ENCODE measurements at places on chromosomes 16 and 17. TPM values are rescaled to one million over a fixed set of nuclear protein-coding genes. Genes with fewer than 3 reads are reported as not detected.
A peak's percentile ranks its signal among the peaks of the same experiment; 100 is the strongest.

- DNase-seq, result no peak
Measured at GRCh38 chr16:12217341-12217740, 240.8 kb downstream of the SNX29 start.

DNA sequence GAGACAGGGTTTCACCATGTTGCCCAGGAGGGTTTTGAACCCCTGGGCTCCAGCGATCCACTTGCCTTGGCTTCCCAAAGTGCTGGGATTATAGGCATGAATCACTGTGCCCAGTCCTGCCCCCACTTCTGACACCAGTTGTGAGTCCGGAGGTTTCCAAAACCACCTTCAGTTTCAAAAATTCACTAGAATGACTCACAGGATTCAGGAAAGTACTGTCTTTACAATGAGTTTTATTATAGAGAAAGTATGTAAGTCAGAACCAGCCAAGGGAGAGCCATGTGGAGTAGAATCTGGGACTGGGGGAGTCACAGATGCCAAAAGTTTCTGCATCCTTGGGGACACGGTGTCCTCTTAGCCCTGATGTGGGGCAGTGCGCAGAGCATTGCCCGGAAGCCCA lies 55.1 kb downstream of the PLD6 start:
- no peak for DNase-seq

GRCh38 chr16:21026846-21027245 lies 123.8 kb downstream of the DNAH3 start:
- DNase-seq, result no peak

GRCh38 chr17:50871364-50871763 lies 5.2 kb upstream of the TOB1 start:
- no peak for DNase-seq

- no peak for DNase-seq
Measured at GRCh38 chr17:61354895-61355874, 44.5 kb upstream of the TBX2 start.

DNA sequence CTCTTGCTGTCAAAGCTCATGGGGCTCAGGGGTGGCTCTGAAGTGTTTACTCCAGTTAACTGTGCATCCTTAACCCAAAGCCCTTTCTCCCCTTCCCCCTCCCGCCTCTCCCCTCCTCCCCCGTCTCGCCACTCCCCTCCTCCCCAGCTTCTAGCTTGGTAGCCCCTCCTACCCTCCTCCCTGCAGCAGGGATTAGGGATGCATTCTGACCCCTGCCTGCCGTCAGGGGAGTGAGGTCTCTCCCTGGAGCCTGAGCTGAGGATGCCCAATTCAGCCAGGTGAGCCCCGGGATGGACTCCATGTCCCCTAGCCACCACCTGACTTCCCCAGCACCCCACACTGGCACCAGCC lies 1.6 kb downstream of the HS3ST6 start:
- no peak for DNase-seq

GRCh38 chr17:27276653-27277156 lies 17.2 kb upstream of the WSB1 start:
- DNase-seq, result peak; percentile 88

- DNase-seq, result no peak
Measured at GRCh38 chr16:56702836-56703235, 20.6 kb downstream of the MT1X start.

- DNase-seq, result no peak
Measured at GRCh38 chr16:55470533-55471371, 8.2 kb upstream of the MMP2 start.

DNA sequence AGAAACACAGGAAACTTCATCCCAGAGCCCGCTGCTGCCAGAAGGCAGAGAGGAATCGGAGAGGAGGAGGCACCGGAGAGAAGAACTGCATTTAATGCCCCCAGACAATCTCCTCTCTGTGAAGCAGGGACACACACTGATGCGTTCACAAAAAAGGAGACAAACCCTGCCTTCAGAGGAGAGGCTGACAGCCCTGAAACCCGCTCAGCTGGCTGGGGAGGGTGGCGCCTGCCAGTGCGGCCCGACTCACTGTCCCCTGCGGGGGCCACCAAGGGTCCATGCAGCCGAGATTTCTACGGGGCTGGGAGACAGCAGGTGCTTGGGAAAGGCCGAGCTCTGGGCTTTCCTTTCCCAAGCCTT lies 21.9 kb upstream of the CACNG1 start:
- DNase-seq, result no peak

DNA sequence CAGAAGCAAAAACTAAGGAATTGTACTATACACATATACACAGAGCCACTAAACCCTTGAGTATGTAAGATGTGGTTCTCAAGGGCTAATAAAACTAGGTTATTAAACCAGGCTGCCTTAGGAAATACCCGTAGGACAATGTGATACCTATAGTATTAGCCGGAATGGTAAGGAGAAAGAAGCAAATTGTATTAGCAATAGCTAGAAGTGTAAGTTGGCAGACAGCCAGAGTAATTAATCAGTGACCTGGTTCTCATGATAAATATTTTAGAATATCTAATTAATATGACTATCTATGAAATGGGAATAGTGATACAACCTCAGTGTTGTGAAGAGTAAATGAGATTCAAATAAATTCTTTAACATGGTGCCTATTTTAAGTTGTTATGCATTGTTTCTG lies 18.6 kb downstream of the GDPD1 start:
- no peak for DNase-seq

CLEC18B gene
- polyA plus RNA-seq, result 0.95 TPM

Measured in right lung (tissue), 10 donors.